ENCODE measurements at places on chromosomes 4 and X. TPM values are rescaled to one million over a fixed set of nuclear protein-coding genes. Genes with fewer than 3 reads are reported as not detected.
A peak's percentile ranks its signal among the peaks of the same experiment; 100 is the strongest.

Gene ODAM
- not detected for total RNA-seq

Gene MAPK10
- total RNA-seq = 2.4 TPM

Gene IL1RAPL1
- not detected for total RNA-seq

Gene MFAP3L
- 58.3 TPM for total RNA-seq

Gene CFAP47
- total RNA-seq = 0.40 TPM

Gene MAGEB1
- total RNA-seq = not detected

Gene HSFX1
- 0.78 TPM for total RNA-seq

Gene BEND2
- total RNA-seq = not detected

GRCh38 chr4:31360786-31361185 is 640.6 kb downstream of the PCDH7 start:
- DNase-seq = no peak

DNA sequence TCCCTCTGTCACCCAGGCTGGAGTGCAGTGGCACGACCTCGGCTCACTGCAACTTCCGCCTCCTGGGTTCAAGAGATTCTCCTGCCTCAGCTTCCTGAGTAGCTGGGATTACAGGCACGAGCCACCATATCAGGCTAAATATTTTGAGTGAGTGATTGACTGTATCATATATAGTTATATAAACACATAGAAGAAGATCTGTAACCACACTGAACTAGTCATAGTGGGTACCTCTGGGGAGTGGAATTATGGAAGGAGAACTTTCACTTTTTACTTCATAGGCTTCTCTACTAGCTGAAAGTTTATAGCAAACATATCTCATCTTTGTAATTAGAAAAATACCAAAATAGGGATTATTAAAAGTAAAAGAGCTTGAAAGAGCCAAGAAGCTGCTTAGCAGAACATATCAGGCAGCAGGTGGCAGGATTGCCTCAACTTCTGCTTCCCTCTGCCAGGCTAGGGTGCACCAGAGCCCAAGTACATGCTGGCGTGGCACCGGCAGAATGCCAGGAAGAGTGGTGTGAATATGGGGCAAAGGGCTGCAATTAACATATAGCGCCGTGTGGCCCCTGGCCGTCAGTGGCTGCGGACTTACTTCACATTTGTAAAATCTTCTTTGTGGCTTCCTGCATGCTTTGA is 39.5 kb upstream of the CD40LG start:
- DNase-seq = peak; percentile 46

DNA sequence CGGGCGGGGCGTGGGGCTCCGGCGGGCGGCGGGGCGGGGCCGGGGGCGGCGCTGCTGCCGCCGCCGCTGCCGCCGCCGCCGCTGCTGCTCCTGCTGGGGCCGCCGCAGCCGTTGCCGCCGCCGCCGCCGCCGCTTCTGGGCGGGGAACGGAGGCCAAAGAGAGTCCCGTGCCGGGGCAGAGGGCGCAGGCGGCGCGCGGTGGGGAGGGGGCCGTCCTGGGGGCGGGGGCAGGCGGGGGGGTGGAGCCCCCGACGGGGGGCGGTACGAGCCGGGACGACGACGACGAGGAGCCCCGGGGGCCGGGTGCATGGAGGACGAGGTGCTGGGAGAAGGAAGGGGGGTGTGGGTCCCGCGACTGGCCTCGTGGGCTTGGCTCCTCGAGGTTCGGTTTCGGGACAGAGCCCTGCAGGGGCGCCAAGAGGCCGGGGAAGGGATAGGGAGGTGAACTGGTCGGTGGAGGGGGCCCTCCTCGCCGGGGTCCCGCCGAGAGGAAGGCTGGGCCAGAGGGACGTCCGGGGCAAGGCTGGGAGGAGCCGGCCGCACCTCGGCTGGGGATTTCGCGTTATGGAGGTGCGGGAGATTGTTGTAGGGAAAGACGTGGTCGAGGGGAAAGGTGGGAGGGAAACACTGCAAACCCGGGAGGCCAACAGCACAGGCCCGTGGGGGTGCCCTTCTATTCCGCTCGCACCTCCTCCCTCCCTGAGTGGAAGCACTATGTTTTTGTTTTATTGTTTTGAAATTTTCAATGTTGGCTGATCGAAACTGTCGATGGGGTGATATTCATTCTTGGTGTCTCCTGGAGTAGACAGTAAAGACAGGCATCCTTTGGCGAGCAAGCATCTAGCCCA is 1.9 kb downstream of the BCORL1 start:
- DNase-seq = peak; percentile 45

DNA sequence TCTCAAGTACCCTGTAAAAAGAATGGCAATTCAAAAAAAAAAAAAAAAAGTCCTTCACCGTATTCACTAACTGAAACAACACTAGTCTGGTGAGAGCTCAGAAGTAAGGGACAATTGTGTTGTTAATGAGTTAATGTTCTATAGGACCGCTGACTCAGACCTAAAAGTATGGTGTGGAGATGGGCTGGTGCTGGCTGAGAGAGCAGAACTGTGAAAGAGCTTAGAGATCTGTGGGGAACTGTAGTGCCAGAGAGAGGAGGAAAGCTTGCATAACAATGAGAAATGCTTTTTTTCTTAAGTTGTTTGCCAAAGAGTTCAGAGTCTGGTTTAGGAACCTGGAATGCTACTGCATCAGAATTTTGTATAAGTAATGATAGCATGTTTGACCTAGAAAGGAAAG is 65.1 kb downstream of the LHFPL1 start:
- DNase-seq = no peak

DNA sequence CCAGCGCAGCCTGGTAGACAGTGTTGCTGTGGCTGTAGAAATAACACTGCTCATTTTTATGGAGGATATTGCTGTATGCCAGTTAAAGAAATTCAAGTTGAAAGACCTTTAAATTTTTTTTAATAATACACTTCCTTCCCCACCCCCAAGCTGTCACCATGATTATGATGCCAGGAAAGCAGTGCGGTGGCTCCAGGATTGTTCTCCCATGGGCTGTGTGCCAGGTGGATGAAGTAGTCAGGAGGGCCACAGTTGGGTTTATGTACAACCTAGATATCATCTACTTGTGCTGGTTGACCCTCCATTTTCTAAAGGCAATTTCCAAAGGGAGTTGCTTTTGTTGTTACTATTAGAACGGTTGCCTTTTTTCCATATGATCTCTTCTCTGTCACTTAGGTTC is 136.6 kb downstream of the AFF1 start:
- DNase-seq = no peak
